Progenitor cell of endocrine pancreas (in vitro differentiated cells): ENCODE measurements at places on chromosomes 5 and 9. TPM values are rescaled to one million over a fixed set of nuclear protein-coding genes. Genes with fewer than 3 reads are reported as not detected.

The LRRC70 gene
- 0.75 and 0.77 TPM in 2 replicates for total RNA-seq

The GZMA gene
- not detected in 2 replicates for total RNA-seq

The SLC34A3 gene
- 0.26 and 0.27 TPM in 2 replicates for total RNA-seq

The SLC6A19 gene
- 2.2 and 2.6 TPM in 2 replicates for total RNA-seq

The TOR4A gene
- total RNA-seq: 8.0 and 8.5 TPM in 2 replicates

The NFIB gene
- total RNA-seq: 15.3 and 15.5 TPM in 2 replicates

The GOLM1 gene
- total RNA-seq: 104 and 112 TPM in 2 replicates

The CXXC5 gene
- total RNA-seq: 79.1 and 88.2 TPM in 2 replicates

The PLPP7 gene
- 3.6 TPM in 2 replicates for total RNA-seq

The OLFML2A gene
- total RNA-seq: 2.2 and 2.5 TPM in 2 replicates

The NAIP gene
- total RNA-seq: 39.4 and 46.3 TPM in 2 replicates

The PCDHB13 gene
- 6.8 and 7.4 TPM in 2 replicates for total RNA-seq

The RGS7BP gene
- 0.14 TPM in 1 of 2 replicates, not detected in the other for total RNA-seq

The TMED7 gene
- total RNA-seq: 69.6 and 76.9 TPM in 2 replicates

The NOXA1 gene
- 15.3 and 16.3 TPM in 2 replicates for total RNA-seq

The TAL2 gene
- total RNA-seq: 0.82 and 2.2 TPM in 2 replicates

The LAMC3 gene
- 0.12 and 0.27 TPM in 2 replicates for total RNA-seq

The LECT2 gene
- total RNA-seq: not detected in 2 replicates

The SLC23A1 gene
- 0.20 and 0.48 TPM in 2 replicates for total RNA-seq

The UBTD2 gene
- total RNA-seq: 69.6 and 72.7 TPM in 2 replicates
